ENCODE measurements at places on chromosomes 2 and 18.

GRCh38 chr2:240225660-240226475 is 85.4 kb upstream of the OTOS start:
- DNase-seq = no peak

DNA sequence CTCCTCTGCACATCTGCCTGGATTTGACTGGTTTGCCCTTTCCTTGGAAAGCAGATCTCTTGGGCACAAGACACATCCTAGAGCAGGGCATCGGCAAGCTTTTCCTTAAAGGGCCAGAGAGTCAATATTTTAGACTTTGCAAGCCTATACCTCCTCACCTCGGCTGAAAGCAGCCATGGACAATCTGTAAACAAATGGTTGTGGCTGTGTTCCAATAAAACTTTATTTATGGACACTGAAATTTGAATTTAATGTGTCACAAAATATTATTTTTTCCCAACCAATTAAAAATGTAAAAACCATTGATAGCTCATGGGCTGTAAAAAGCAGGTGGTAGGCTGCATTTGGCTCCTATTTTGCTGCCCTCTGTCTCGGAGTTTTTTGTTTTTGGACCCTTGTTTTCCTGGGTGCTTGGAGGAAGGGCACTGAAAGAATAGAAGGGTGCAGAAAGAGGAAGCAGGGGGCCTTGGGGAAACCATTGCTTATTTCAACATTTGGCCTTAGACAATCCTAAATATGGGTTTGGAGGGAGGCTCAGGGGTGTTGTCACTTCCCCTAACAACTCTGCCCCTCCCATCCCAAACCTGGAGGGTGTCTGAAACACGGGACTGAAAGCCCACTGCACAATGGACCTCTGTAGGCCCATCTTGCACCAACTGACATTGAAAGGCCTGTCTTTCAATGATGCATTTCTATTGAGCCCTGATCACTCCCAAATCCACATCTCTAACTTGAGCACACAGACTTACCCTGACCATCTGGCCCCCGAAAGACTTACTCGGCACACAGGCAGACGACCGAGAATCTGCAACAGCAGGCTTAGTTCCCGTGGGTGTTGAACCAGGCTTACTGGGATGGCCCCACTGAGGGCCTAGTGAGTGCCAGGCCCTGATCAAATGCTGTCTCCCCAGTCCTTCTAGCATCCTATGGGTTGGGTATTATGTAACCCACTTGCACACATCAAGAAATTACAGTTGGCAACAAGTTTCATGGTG is 7.1 kb upstream of the ZFP36L2 start:
- no peak for DNase-seq

DNA sequence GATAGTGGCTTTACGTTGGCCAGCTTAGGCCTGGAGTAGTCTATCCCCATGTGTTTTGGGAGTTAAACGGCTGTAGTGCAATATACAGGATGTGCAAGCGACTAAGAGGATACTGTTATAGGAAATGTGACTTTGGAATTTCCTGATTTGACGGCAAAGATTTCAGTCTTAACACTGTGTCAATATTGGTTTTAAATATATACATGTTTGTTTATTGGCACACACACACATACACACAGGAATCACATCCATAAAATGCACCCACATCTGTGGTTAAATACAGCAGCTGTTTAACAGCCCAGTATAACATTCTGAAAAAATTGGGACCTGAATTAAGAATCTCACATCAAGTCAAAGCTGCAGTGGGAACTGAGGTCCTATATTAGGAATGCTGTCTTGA is 347.1 kb downstream of the TXNL1 start:
- DNase-seq = no peak

- no peak for DNase-seq
These were observed 29.8 kb upstream of the MYO3B start for GRCh38 chr2:170148161-170148560.

- no peak for DNase-seq
These were observed 726.8 kb upstream of the DDX18 start for GRCh38 chr2:117087535-117088291.

DNA sequence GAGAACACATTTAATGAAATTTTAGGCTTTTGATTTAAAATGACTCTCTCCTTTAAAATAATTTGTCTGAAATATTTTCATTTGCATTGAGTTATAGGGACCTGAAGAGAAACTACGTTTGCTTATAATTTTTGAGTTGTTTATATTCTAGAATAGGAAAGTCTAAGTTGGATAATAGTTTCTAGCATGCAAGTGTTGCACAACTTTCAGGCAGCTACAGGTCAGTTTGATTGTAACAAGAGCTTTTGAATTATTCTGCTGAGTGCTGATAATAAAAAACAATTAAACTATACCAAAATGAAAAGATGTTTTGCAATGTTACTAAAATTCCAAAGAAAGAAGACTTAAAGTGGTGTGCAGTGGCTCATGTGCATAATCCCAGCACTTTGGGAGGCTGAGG is 71.0 kb downstream of the PDE1A start:
- DNase-seq = no peak

- DNase-seq = no peak
These were observed 212.0 kb upstream of the SALL3 start for GRCh38 chr18:78767648-78768071.

- no peak for DNase-seq
These were observed 331.8 kb upstream of the SLC8A1 start for GRCh38 chr2:40783704-40784103.

DNA sequence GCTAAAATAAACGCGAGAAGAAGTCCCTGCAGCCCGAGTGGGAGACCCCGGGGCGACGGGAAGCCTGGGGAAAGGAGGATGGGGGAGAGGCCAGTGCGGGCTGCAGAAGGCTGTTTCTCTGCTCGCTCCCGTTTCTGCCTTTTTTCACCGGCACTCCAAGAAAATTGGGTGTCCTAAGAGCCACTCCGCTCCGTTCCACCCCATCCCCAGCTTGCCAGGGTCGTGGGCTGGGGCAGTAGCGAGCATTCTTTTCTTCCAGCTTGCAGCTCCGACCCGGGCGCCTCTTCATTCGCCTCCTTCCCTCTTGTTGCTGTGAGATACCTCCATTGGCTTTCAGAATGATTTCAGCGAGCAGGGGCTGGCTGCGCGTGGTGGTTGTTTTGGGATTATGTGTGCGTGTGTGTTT is 1.1 kb downstream of the HOXD3 start:
- no peak for DNase-seq

DNA sequence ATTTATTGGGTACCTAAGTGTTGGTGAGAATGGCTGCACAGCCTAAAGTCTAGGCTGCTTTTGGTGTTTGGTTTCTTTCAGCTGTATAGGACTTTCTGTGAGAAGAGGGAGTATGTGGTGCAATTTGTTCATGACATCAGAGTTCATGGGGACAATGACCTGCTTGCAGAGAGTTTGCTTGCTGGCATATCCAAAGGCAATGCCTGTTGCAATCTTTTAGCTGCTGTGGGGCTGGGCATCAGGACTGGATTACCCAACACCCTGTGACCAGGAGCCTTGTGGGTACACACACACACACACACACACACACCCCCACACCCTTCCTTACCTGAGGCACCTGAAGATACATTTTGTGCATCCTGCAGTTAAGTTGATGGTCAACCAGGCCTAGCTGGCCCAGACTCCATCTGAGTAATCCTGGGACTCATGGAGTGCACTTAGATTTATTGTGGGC is 68.4 kb downstream of the LIPG start:
- DNase-seq = no peak

GRCh38 chr2:71156573-71156972 is 26.1 kb downstream of the MPHOSPH10 start:
- DNase-seq = no peak

DNA sequence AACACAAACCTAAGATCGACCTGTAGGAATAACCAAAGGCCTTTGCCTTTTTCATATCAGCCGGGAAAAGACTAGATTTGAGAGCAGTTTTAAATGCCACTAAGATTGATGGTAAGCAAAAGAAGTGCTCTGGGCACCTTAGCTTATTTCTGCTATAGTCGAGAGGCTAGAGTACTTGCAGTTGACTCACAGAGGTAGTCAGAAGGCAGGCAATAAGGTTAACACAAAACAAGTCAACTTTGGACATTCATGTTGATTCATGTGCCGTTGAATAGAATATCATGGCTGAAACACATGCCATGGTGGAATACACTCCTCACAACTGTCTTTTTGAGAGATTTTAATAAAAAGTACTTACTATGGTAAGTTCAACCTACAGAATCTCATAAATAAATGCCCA is 507.6 kb downstream of the ZEB2 start:
- DNase-seq = no peak

- DNase-seq = no peak
These were observed 1018.2 kb upstream of the NXPH2 start for GRCh38 chr2:139798391-139798790.

GRCh38 chr2:172861656-172862476 is 126.2 kb downstream of the RAPGEF4 start:
- no peak for DNase-seq

- DNase-seq = no peak
These were observed 27.8 kb downstream of the CRACDL start for GRCh38 chr2:98907966-98908905.

GRCh38 chr18:55287149-55287806 is 300.7 kb downstream of the TCF4 start:
- DNase-seq = no peak

DNA sequence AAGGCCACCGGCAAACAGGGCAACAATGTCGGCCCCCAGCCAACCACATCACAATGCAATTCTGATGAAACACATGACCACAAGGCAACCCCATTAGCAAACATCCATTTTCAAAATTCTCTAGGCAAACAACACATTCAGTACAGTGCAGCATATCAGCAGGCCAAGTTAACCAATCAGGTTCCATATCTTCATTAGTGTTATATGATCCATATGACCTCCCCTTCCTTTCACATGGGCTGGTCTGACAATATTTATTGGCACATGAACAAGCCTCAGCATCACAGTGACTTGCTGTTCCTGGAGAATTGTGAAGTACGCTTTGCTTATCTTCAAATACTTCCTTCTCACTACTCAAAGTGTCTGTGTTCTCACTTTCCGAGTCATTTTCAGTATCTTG is 19.8 kb downstream of the RNF103 start:
- no peak for DNase-seq

DNA sequence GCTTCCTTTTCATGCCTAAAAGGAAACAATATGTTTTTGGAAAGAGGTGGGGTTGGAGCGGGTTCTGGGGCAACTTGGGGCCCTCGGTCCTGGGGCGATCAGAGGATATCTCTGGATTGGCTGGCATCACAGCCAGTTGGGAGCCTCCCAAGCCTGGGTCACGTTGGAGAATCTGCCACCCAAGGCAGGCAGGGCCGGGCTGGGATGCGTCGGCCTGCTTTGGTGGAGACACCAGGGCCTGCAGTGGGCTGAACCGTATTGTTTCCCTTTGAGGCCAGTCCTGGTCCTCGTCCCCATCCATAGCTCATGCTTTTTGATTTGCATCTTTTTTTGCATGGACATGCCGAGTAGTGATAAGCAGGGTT is 235.8 kb downstream of the ATAD2B start:
- no peak for DNase-seq

DNA sequence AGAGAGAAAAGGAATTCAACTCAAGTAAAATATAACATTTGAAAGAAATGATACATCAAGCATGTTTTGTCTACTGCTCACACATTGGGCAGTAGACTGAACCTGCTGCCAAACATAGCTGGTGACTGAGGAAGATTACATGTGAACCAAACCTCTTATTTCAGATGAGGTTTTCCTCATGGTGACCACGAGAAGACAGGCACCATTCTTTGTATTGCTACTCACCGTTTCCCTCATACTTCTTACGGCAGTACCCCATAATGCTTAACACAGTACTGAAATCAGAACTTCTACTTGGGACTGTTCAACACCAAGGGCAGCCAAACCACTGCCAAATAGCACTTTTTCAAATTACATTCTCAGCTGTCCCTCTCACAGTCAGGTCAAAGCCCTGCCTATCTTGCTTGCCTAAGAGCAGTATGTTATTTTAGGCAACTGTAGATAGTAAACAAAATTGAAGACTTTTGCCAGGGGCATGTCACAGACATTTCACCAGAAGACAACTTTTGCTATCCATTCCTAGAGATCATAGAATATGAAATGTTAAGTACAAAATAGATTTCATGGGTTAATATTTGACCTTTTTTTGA is 167.1 kb upstream of the DOK6 start:
- no peak for DNase-seq

GRCh38 chr2:165499131-165499530 is 29.6 kb downstream of the CSRNP3 start:
- DNase-seq = no peak

GRCh38 chr18:55753643-55754263 is 165.8 kb upstream of the TCF4 start:
- no peak for DNase-seq

GRCh38 chr18:26943906-26944305 is 78.4 kb upstream of the AQP4 start:
- DNase-seq = no peak

- DNase-seq = peak; percentile 4
These were observed 830 bp downstream of the DNER start for GRCh38 chr2:229713371-229714079.

GRCh38 chr18:61546590-61546989 is 213.4 kb downstream of the CDH20 start:
- no peak for DNase-seq

- no peak for DNase-seq
These were observed at the start of gene SRD5A2 for GRCh38 chr2:31580321-31581117. Gene SRD5A2, minus strand, starts transcription at chr2:31580938. Its CDS starts 38 bp downstream, at chr2:31580900.

GRCh38 chr2:100184055-100184737 is 41.8 kb upstream of the AFF3 start:
- DNase-seq = no peak

GRCh38 chr2:205849136-205849535 is 166.8 kb downstream of the NRP2 start:
- DNase-seq = no peak

- DNase-seq = no peak
These were observed 5.7 kb downstream of the SERPINB8 start for GRCh38 chr18:63975628-63976027.

DNA sequence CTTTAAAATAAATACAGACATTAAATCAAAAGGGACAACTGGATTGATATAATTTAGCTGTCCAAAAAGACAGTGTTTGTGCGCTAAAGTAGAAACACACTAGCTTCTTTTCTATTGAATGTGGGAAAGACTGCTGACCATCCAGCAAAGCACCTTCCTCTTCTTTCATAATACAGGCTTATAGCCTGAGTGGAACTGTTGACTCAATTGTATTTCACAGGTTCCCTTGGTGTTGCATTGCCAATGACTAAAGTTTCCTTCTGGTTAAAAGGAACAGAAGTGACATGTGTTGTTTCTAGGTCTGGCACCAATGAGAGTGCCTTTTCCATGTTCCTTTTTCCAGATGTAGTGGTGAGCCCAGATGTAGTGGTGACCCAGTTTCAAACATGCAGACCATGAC is 412.3 kb downstream of the RNF144A start:
- no peak for DNase-seq

DNA sequence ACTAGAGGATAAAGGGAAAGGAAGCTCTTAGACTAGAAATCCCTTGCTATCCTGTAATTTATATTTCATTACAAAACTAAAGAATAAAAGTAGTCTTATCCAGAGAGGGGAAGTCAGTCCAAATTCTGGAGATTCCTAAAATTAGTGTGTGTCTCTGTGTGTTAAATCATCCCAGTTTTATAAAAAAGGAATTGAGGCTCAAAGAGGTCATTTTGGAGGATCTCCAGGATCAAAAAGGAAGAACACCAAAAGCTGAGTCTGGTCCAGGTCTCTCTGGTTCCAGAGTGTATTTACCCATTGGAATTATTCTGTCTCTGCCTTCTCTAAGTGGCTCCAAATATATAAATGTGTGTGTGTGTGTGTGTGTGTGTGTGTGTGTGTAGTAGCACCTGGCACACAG is 166.7 kb downstream of the NRXN1 start:
- DNase-seq = no peak

Data from stimulated activated CD4-positive, alpha-beta T cell treated with anti-CD3 and anti-CD28 coated beads, Interleukin-4, amount 100 ng/mL, for 4 hours (primary cell).